EL (cell line): ENCODE measurements at places on chromosomes 5 and 9.

GRCh38 chr5:28374492-28374967 lies 1336.1 kb upstream of the CDH9 start:
- no peak for DNase-seq

- no peak for DNase-seq
Observed at GRCh38 chr5:169412831-169413230, 111.9 kb upstream of the SLIT3 start.

GRCh38 chr9:136640171-136641111 lies 22.3 kb upstream of the EGFL7 start:
- no peak for DNase-seq

- DNase-seq = no peak
Observed at GRCh38 chr9:125142560-125143376, 560 bp downstream of the SCAI start.

- no peak for DNase-seq
Observed at GRCh38 chr5:114790403-114790792, 379.3 kb downstream of the TRIM36 start.

GRCh38 chr5:15320871-15321270 lies 179.1 kb upstream of the FBXL7 start:
- DNase-seq = no peak

DNA sequence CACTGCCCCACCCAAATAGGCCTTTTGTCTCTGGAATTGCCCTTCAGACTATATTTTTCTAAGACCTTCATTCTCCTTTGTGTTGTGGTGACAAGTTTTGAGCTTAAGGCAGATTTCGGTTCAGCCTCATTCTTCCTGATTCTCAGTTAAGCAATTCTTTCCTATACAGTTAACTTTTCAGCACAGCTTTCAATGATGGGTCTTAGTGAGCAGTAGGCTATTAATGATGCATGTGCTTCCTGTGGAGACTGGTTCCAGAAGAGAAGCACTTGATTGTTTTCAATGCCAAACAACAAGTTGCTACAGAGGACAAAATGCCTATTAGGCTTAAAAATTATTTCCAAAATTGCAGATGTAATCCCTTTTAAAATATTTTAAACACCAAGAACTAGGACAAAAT lies 47.7 kb upstream of the TLX3 start:
- DNase-seq = no peak

GRCh38 chr9:136545692-136545964 lies 220 bp downstream of the NOTCH1 start:
- DNase-seq = no peak

- no peak for DNase-seq
Observed at GRCh38 chr5:135454946-135455345, 2.8 kb upstream of the TIFAB start.

DNA sequence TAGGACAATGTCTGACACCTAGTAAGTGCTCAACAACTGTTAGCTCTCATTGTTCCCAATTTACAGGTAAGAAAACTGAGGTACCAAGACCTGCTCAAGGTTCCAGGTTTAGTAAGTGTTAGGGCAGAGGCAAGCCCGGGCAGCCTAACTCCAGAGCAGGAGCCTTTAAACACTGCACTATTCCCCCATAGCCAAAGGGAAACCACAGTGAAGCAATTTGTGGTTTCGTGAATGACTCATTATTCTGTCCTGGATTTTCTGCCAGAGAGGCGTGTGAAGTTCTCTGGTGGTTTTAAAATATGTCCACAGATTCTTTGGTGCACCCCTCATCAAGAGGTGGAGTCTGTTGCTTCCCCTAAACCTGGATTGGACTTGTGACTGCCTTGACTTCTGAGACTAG lies 1.0 kb upstream of the MCC start:
- DNase-seq = peak; percentile 98

DNA sequence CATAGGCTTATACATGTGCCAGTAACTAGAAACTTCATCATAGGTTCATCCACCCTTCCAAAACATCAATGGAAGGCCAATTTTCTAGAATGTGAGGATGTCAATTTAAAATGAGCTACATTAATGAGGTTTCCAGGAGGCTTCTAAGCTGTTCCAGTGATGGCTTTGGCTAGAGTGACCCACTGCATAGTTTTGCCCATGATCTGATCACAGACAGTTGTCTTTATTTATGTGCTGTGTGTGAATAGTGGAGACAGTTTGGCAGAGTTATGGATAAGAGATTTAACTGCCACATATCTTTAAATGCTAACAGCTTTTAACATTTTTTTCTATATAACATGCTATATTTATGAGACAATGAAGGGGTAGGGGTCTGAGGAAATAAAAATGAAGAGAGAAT lies 139.0 kb upstream of the ZNF462 start:
- DNase-seq = no peak

- no peak for DNase-seq
Observed at GRCh38 chr5:109281136-109281690, 128.6 kb downstream of the PJA2 start.
